Skin of body (tissue), 3 donors: ENCODE measurements at places on chromosomes 12 and 14.

DNA sequence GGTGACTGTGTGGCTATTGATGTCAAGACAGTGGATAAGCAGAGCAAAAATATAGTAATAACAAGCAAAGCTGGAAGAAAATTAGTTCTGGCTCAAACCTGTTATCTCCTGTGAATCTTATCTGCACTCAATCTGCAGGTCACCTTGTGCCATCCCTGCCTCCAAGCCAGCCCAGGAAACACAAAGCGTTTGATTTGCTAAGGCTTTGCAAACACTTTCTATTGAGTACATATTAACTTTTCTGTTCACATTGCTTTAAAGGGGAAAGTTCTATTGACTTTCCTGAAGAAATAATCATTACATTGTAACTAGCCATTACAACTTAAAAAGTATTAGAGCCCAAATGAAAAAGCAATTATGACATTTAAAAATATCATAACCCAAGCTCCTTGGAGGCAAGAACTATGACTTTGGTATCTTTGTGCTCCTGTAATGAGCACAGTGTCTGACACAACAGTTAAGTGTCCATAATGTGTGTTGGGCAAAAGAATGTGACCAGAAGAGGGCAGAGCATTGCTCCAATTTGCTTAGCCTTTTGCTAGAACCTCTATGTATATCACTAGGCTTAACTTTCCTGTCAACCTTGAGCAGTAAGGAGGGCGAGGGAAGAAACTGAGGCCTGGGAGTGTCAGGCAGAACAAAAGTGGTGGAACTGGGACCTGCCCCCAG is 24.7 kb downstream of the SERPINA3 start:
- no peak for DNase-seq

- no peak for DNase-seq
These were observed 680.1 kb downstream of the GALC start for GRCh38 chr14:87312894-87313205.

DNA sequence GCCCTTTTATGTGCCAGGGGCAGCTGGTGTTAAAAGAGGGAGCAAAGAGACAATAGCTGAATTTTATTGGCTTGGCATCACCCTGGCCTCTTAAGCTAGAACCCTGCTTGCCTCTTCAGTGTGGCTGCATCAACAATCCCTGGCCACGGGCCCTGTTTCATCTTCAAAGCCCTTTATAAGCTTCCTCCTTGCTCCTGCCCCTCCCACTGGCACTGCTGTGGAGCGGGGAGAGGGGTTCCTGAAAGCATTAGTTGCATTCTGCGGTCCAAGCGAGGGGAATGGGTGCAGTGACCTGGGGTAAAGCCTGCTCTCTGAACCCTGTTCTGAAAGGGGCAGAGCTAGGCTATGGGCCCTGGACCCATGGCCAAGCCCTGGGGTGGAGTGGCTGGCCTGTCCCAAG is 220 bp upstream of the KRT83 start:
- no peak for DNase-seq

- DNase-seq, result no peak
These were observed 2.2 kb downstream of the NOS1 start for GRCh38 chr12:117359029-117359845.

DNA sequence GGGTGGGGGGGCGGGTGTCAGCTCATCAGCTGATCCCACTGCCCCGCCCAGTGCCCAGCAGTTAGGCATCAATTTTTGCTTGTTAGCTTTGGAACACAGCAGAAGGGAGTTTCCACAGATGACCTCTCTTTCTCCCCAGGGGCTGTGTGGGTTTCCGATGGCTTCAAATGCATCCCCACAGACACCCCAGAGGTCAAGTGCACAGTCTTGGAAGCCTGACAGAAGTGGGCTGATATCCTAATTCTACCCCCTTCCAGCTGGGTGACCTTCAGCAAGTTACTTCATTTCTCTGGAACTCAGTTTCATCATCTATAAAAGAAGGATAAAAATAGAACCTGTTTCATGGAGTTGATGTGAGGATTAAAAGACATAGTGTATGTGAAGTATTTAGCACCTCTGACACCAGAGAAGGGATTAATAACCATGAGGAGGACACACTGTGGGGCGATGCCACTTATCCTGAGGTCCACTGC is 22.0 kb downstream of the TTC9 start:
- no peak for DNase-seq

GRCh38 chr12:74490390-74491064 is 47.1 kb upstream of the ATXN7L3B start:
- no peak for DNase-seq

DNA sequence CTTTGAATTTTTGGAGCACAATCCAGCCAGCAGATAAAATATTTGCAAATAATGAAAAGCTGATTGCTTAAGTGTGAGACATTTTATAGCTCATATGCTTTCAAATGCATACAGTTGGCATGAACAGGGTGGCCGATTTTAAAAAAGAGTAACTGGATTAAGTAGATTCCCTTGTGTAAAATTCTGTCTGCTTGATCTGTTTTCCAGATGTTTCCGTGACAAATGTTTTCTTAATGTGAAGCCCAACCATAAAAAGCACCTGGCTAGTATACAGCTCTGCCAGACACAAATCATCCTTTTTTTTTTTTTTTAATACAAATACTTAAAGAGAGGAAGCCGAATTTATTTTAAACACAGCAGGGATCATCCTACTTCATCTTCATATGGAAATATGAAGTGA is 440.7 kb downstream of the CCER1 start:
- peak; percentile 95 for DNase-seq

GRCh38 chr14:70893858-70894291 is 13.4 kb upstream of the PCNX1 start:
- no peak for DNase-seq

DNA sequence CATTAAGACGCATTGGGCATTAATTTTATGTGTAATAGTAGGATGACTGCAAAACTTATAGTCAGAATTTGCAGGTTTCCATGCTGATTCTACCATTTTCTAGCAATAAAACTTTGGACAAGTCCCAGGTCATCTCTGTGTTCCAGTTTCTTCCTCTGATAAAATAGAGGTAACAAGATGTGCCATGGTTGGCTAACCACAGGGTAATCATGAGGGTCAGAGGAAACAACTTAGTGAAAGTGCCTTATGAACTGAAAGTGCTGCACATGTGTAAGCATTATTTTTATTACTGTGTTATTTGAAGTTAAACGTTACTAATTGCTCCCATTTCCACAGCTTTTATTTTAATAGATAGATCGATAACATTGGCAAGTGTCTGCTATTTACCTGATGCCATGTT is 21.1 kb downstream of the SMCO2 start:
- DNase-seq, result no peak

- peak; percentile 24 for DNase-seq
These were observed 185.6 kb upstream of the C14orf180 start for GRCh38 chr14:104393898-104394381.

DNA sequence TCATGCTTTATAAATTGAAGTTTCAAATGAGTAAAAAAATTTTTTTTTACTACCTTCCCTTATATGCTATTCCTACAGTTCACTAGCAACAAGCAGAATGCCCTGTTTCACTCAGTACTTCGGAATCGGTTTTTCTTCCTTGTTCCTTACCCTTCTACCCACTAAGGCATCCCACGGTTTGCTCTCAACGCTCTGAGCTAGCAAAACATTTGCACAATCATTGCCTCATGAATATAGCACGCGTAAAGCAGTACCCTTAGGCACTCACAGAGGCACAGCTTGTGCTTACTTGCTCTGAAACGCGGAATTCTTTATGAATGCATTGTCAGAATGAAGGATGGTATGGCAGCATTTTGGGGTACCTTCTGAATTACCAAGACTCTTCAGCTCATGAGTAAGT is 45.0 kb downstream of the PPP1R13B start:
- no peak for DNase-seq

GRCh38 chr12:72574138-72574537 is 302.0 kb downstream of the TRHDE start:
- DNase-seq, result no peak

DNA sequence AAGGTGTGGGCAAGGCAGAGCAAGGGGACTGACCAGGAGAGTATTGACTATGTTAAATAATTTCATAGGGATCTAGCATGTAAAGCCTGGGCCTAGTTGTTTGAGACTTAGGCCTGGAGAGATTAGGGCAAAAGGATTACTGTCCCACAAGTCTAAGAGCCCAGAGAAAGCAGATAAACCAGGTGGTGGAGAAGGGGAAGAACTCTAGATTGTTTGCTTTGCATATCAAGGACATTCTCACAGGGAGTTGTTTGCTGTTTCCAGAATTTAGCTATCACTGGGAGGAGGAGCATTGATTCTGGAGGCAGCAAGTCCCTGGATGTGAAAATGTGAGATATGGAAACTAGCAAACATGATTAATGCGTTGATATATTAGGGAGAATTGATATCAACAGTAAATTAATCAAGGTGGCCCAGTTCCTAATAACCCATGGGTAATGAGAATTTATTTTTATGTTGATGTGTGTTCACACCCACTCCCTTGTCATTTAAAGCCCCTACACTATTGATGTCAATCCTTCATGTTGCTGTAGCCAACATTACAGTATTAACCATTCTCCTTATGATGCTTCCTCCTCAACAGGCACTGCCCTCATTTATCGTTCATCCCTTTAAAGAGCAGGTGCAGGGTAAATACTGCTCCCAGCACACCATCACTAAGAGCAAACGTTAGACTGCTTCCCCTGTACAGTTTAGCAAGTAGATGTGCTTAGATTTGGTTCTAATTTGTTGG is 1666.7 kb upstream of the FLRT2 start:
- no peak for DNase-seq

DNA sequence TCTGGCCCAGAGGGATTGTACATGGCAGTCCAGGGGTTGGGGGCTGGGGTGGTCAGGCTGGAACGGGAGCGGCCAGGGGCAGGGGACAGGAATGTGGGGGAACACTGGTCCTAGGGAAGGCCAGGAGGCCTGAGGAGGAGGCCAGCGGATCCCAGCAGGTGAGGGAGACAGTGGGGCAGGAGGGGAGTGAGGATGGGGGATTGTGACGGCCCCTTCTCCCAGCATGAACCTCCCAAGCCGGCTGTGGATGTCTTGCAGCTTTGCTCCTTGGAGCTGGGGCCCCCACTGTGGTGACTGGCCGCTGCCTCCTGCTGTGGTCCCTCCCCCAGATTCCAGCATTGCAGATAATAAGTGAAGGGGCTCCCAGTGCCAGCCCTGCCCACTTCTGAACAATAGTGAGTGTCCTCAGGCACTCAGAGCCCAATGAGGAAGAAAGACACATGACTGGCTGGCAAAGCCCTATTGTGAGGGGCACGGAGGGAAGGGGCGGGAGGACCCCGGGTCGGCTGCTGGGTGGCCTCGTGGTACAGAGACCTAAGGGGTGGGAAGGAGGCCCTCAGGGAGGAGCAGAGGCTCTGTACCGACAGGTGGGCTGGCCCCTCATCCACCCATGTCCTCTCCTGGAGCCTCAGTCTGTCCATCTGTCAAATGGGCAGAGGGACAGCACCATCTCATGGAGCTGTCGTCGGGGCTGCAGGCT is 215.0 kb downstream of the KIF26A start:
- no peak for DNase-seq

DNA sequence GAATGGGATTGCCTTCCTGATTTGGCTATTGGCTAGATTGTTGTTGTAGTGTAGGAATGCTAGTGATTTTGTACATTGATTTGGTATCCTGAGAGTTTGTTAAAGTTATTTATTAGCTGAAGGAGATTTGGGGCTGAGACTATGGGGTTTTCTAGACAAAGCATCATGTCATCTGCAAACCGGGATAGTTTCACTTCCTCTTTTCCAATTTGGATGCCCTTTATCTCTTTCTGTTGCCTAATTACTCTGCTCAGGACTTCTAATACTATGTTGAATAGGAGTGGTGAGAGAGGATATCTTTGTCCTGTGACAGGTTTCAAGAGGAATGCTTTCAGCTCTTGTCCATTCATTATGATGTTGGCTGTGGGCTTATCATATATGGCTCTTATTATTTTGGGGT is 265.7 kb upstream of the MGAT4C start:
- no peak for DNase-seq

GRCh38 chr14:62053188-62053587 is 291.0 kb downstream of the SNAPC1 start:
- no peak for DNase-seq

DNA sequence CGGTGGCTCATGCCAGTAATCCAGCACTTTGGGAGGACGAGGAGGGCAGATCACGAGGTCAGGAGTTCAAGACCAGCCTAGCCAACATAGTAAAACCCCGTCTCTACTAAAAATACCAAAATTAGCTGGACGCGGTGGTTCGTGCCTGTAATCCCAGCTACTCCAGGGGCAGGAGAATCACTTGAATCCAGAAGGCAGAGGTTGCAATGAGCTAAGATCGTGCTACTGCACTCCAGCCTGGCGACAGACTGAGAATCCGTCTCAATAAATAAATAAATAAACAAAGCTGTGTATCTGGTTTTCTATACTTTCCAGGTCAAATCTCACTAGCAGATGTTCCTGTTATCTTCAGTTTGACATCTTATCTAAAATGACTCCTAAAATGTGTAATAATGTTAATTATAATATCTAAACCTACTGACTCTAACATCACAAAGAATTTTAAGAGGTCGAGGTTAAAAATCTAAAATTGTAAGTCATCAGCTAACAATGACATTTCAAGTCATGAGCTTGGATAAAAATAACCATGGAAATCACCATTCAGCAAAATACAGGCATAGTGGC is 2.4 kb upstream of the SRP54 start:
- no peak for DNase-seq

DNA sequence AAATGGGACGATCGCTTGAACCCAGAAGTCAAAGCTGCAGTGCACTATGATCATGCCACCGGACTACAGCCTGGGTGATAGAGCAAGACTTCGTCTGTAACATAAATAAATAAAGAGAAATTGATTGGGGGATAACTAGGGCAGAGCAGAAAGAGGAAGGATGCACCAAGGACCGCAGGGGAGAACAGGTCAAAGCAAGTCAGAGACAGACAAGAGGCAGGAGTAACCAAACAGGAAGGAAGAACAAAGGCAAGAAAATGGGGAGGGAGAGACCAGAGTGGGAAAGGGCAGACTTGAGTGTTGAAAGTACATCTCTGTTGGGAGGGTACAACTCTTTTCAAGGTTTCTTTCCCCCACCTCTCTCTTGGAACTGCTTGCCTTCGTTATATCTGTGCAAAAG is 50.8 kb upstream of the ELK3 start:
- no peak for DNase-seq

GRCh38 chr12:79439175-79439825 is 251.5 kb downstream of the PAWR start:
- DNase-seq, result no peak

GRCh38 chr12:115763376-115763775 is 514.1 kb downstream of the MED13L start:
- DNase-seq, result peak; percentile 10

GRCh38 chr12:78684419-78684818 is 180.2 kb upstream of the SYT1 start:
- no peak for DNase-seq

DNA sequence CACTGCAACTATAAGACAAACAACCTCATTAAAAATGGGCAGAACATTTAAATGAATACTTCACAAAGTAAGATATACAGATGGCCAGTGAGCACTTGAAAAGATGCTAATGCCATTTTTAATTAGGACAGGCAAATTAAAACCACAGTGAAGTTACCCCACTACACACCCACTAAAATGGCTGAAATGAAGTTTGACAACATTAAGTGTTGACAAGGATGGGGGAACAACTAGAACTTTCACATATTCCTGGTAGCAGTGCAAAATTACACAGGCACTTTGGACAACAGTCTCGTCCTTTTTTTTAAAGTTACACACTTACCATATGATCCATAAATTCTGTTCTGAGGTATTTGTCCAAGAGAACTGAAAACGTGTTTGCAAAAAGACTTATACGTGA is 278.9 kb upstream of the DIO3 start:
- DNase-seq, result no peak

- no peak for DNase-seq
These were observed 250.2 kb upstream of the OR4E1 start for GRCh38 chr14:21923820-21924219.

GRCh38 chr12:76375939-76376338 is 27.7 kb upstream of the BBS10 start:
- no peak for DNase-seq

- DNase-seq, result no peak
These were observed 194.5 kb downstream of the TSPAN9 start for GRCh38 chr12:3271639-3272038.
